Foreskin keratinocyte (primary cell): ENCODE measurements at places on chromosomes 1 and 21.

DNA sequence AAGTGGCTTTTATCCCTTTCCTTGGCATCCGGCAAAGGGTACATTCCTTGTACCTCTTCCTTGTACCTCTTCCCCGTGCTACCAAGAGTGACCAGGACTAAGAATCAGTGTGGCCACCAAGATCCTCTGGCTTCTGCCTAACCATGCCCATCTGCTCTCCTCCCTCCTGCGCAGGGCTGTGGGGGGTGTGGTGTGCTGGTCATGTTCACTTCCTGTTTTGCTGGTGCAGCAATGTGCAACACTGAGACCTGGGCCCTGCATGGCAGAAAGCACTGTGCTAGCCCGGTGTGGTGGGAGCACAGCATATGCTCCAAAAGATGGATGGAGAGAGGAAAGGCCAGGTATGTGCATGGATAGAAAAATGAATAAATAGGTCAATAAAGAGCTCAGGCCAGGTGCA, 33.3 kb upstream of the TENT5C start:
- DNase-seq = no peak

- DNase-seq = peak; percentile 72
Measured at GRCh38 chr1:199546323-199546722, 481.2 kb upstream of the NR5A2 start.

GRCh38 chr1:46522184-46522968, 29.1 kb downstream of the KNCN start:
- DNase-seq = no peak

DNA sequence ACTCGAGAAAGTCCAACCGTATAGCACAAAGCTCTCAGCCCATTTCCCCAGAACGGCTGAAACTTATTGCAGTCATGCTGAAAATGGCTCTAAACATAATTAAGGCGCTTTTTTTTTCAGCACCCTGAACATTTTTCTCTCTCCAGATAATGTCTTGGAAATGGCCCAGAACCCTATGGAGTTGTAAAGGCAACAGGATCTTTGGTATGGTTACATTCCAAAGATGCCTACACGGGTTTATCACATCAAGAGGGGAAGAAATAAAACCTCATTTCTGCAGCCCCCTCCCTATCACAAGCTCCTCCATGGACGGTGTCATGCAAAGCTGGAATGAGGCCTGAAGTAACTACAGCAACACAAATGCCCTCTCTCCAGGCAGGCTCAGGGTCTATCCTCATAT, 126.4 kb upstream of the GALNT2 start:
- no peak for DNase-seq

DNA sequence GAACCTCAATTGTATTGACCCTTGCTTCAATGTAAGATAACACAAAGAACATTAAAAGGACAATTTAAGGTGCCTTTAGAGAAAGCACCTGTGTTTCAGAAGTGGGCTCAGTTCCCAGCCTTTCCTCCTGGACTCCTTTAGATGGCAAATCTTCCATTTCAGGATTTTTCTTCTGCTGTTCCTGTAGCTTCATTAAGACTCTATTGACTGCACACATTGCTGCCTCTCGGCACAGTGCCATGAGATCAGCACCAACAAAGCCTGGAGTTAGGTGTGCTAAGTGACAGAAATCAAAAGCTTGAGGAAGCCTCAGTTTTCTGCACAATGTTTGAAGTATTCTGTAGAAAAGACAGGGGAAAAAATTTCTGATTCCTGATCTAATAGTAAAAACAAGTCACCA, 40.6 kb downstream of the NVL start:
- no peak for DNase-seq

- DNase-seq = no peak
Measured at GRCh38 chr1:37502104-37502503, 12.5 kb downstream of the MEAF6 start.

- peak; percentile 63 for DNase-seq
Measured at GRCh38 chr1:8625981-8626898, 191.2 kb downstream of the RERE start.

GRCh38 chr1:232328486-232329102, 301.3 kb downstream of the SIPA1L2 start:
- no peak for DNase-seq

- no peak for DNase-seq
Measured at GRCh38 chr1:91201694-91202093, 179.9 kb upstream of the ZNF644 start.

DNA sequence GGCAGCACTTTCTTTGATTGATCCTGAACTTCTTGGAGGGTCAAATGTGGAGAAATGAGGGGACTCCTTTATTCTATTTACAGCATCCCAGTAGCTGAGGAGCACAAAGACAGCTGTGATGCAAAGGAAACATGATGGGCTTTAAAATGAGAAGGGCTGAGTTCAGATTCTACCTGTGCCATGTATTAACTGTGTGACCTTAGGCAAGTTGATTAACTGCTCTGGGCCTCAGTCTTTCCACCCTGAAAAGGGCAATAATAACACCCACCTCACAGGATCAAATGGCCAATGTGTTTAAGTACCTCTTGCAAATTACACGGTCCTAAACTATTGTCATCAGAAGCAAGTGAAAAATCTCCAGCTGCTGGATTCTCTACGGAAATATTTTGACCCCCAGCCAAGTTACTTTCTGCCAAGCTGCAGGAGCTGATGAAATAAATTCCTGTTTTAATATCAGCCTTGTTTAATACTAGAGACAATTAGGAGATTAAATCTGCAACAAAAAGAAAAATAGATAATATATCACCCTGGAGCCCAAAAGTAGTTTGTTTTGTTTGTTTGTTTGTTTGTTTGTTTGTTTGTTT, 15.7 kb downstream of the TMEM81 start:
- DNase-seq = no peak

- DNase-seq = no peak
Measured at GRCh38 chr1:9385801-9386573, 93.3 kb downstream of the SPSB1 start.

DNA sequence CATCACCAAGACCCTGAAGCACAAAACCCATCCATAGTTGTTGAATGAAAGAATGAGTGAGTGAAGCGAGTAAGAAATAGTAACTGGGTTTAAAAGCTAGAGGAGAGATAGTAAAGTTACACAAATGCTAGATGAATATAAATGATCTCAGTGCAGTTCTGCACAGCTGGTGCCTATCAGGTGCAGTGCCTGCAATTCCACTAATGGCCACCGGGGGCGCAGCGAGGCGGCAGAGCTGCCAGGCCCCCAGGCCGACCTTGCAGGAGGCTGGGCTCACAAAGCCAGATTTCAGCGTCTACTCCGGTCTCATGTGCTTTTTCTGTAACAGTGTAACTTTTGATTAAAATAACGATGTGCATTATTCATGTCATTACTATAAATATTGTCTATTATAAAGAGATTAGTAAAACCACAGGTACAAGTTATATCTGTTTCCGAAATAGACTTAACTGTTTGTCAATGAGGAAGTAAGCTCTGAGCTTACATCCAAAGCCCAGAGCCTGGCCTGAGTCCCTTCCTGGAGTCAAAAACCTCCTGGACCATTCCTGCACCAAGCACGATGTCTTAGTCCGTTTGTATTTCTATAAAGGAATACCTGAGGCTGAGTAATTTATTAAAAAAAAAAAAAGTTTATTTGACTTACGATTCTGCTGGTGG, 477.6 kb downstream of the NPHP4 start:
- DNase-seq = no peak

DNA sequence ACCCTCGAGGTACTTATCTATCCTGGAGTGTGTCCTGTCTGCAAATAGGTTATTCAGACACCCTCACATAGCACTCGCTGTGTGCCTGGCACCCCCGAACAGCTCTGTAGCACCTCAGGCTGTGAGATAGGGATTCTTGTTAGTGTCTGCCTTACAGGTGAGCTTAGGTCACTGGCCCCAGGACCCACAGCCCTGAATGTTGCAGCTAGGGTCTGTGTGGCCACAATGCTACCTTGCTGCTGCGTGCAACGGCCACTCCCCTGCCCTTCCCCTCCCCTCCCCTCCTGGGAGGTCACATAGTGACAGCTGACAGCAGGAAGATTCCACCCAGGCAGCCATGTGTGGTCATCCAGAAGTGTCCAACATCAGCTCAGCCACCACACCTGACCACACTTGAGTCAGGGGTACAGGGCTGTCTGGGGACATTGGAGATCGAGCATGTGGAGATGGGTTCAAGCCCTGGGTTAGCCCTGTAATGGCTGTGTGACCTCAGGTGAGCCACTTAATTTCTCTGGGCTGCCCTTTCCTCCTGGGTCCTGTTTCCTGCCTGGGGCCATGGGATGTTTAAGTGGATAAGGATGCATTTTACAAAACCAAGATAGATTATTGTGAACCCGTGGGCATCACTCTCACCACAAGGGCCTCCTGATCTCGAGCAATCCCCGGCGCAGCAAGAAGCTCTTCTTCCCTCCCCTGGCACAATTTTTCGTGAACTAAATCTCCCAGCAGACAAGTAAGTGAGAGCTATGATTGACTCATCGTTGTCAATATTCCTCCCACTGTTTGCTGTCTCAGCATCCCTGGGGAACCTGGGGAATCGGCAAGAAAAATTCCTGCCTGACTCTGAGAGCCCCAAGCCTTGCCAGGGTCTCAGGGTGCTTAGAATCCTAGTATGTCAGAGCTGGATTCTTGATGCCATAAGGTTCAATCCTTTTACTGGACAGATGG, 208.7 kb downstream of the PTPRU start:
- DNase-seq = no peak

GRCh38 chr1:205073511-205073910, 10.7 kb downstream of the TMEM81 start:
- peak; percentile 3 for DNase-seq

DNA sequence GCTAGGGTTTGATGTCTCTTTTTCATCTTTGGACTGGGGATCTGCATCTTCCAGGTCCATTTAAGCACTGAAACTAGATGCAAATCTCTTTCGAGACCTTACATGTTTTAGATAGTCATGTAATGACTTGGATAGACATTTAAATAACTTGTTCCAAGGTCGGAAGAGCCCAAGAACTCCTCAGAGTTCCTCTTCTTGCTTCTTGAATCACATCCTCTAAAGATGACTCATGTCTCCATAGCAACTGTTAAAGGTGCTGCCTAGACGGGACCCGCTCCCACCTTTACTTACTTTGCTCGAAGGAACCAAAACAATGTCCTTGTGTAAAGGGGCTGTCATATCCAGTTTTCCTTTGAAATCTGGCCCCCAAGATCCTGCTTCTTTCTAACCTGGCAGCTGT, 130.0 kb downstream of the EDEM3 start:
- DNase-seq = peak; percentile 93

- DNase-seq = no peak
Measured at GRCh38 chr1:236044341-236044740, 20.5 kb downstream of the NID1 start.

- no peak for DNase-seq
Measured at GRCh38 chr1:40662151-40662550, 3.3 kb downstream of the RIMS3 start.
